ENCODE measurements at places on chromosomes 5 and 9.
A peak's percentile ranks its signal among the peaks of the same experiment; 100 is the strongest.

- no peak for DNase-seq
Observed at GRCh38 chr5:177487975-177488374, 9.4 kb downstream of the PDLIM7 start.

DNA sequence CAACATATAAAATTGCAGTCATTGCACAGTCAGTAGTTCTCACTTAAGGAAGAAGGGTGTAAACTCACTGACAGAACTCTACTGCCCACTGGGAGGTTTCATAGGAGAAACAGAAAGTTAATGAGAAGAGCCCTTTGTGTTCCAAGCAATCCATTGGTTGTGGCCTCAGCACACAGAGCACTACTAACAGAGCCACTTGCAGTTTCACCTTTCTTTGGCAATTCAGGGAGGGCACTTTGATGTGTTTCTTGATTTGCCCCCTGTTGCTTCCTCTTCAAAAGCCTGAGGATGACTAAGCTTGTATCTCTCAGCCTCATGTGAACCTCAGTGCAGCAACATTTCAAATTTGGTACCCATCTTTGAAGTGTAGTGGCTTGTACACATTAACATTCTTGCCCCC, 409.4 kb downstream of the DMRTA1 start:
- DNase-seq: no peak

DNA sequence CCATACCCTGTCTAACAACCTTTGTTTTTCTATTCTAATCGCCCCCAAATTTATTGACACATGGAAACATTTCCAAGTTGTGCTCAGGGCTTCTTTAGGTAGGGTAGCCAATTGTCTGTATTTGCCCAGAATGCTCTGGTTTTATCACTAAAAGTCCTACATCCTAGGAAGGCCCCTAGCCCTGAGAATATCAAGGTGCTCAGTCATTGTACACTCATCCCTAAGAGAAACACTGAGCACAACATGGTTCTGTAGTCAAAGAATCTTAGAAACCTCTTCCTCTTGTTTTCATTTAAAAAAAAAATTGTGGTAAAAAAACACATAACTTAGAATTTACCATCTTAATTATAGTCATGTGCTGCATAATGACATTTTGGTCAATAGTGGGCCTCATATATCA, 69.0 kb upstream of the BASP1 start:
- DNase-seq: no peak

- DNase-seq: no peak
Observed at GRCh38 chr9:4686112-4686511, 6.7 kb downstream of the CDC37L1 start.

DNA sequence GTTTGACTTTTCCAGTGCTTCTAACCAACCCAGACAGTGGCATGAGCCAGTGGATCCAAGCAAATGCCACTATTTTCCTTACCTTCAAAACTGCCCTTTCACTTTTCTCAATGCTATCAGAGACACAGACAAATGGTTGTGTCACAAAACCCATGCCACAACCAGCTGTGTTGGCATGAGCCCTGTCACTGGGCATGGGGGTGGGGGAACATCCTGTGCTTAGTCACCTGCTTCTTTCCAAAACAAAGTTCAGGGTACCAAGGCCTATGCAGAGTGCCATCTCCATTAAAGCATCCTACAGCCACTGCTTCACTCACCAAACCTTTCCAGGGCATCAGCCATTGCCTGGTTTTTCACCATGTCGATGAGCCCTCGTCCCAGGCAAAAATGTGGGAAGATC, 30.1 kb downstream of the NIPSNAP3B start:
- DNase-seq: peak; percentile 29

- no peak for DNase-seq
Observed at GRCh38 chr9:110303133-110303532, 34.5 kb downstream of the TXNDC8 start.

DNA sequence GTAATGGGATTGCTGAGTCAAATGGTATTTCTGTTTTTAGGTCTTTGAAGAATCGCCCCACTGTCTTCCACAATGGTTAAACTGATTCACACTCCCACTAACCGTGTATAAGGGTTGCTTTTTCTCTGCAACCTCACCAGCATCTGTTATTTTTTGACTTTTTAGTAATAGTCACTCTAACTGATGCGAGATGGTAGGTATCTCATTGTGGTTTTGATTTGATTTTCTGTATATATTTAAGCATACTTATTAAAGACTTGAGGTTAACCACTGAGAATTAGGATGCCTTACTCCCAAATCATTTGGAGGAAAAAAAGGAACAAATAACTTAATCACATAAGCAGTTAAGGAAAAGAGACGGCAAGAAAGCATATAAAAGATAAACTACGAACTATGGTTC, 181.6 kb upstream of the FST start:
- no peak for DNase-seq

- no peak for DNase-seq
Observed at GRCh38 chr5:127385936-127386335, 95.3 kb downstream of the MEGF10 start.

DNA sequence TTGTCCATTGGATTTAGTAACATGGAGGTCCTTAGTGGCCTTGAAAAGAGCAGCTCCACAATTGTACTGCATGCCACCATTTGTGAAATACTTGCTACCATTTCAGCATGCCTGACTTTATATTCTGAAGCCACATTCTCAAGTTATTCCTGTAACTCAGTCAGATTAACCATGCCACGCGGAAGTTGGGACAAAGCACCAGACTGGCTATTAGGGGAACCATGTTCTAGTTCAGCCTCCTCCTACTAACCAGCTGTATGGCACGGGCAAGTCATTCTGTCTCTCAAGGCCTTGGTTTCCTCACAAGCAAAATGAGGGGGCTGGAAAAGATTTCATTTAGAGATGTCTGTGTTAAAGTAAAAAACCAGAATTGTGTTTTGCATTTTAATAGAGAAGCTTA, 418.0 kb downstream of the PLK2 start:
- no peak for DNase-seq

DNA sequence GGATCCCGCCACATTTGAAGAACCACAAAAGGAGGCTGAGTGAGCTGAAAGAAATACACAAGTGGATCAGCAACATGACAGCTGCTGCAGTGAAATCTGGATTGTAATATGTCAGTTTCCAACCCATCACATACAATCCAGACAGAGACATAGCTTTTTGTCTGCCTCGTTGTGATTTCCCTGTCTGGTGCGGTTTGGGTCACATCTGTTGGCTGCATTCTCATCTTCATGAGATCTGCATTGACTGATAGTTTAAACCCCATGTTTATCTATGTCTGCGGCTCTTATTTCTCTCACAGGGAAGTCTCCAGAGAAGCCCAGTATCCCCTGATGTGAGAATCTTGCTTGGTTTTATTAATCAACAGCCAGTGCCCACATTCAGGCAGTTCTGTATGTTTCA, 403.1 kb upstream of the ZNF608 start:
- DNase-seq: no peak

GRCh38 chr9:4680173-4680525, 780 bp downstream of the CDC37L1 start:
- no peak for DNase-seq

DNA sequence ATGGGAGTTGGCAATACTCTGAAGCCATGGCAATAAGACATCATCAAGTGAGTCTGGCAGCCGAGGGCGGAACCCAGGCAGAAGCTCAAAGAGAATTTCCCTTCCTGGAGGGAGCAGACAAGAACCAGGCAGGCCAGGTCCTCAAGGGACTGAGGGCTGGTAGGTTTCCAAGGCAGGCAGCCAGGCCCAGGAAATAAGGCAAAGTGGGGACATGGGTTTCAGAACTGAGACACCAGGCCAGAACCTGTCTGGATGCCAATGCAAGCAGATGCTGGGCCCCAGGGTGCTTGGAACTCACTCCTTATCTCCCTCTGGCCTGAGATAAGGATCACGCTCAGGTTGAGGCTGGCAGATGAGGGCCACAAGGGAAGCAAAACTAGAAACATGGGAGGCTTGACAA, 8.9 kb downstream of the TSSK1B start:
- DNase-seq: no peak

DNA sequence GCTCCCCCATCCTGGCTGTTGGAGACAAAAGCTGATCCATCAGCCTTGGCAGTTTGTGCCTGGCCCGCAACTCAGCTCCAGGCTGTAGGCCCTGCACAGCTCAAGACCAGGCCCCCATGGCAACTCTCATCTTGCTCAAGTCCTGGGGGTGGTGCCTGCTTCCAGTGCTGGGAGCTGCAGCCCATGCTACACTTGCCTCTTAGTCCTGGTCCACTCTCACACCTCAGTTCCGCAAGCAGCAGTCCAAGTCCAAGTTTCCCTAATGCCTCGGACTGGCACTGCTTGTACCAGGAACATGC, 14.2 kb downstream of the AHRR start:
- no peak for DNase-seq

DNA sequence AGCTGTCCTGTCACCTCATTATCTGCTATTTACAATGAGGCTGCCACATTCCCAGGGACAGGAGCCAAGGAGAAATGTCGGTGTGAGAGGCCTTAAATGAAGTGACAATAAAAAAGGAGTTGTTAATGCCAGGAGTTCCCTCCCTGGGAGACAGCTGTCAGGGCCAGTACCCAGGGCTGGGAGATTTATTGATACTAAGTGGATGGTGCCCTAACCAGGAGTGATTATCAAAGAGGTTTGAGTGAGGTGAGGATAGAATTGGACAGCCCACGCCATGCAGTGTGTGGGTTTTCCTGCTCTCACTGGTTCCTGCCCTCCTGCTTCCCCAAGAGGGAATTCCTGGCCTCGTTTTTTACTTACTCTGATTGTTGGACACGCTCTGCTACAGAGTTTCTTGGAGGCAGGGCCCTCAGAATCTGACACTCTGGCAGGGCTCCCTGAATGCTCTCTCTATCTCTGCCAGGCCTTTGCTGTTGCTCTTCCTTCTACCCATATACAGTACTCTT, 150.8 kb downstream of the GRIA1 start:
- no peak for DNase-seq

DNA sequence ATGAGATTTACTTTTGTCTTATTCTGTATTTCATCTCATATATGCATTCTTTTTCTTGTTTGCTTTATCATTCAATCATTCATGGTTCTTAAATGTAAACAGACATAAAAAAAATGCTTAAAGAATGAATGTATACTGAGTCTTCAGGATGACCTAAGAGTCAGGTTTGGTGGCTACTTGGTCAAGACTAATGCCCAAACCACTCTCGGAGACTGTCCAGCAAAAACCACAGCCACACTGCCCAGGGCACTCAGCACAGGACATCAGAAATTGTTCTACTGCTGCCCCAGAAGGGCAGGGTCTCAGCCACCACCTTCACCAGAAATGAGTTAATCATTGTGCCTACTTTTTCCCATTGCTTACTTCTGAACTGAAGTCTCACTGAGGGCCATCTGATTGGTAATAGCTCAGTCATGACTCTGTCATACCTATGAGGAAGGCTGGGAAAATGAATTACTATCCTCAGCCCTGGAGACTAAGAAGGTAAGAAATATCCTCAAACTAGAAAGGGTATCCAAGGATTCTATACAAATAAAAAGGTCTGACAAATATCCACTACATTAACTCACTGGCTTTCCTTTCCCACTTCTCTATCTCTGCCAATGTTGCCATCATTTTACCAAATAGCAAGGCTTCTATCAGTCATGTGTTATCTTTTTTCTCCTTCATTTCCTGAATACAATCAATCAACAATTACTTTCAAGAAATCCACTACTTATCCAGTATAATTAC, 236.1 kb downstream of the CETN3 start:
- no peak for DNase-seq

GRCh38 chr5:153367466-153367865, 123.0 kb upstream of the GRIA1 start:
- DNase-seq: no peak

DNA sequence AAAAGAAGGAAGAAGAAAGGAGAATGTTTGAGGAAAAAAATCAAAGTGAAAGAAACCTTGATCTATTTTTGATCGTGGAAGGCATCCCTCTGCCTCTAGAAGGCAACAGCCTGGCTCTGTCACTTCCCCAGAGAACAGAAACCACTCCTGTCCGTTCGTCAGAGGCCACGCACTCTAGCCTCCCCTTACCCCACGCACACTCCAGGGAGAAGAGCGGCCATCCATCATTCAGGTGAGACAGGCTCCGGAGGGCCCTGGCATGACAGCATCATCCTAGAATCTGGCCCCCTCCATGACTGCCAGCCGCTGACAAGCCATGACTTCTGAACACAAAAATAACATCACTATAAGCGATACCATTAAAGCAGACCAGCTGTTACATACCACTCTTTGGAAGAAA, 135.8 kb downstream of the ROR2 start:
- no peak for DNase-seq

GRCh38 chr5:126208691-126209090, 214.5 kb upstream of the GRAMD2B start:
- no peak for DNase-seq

DNA sequence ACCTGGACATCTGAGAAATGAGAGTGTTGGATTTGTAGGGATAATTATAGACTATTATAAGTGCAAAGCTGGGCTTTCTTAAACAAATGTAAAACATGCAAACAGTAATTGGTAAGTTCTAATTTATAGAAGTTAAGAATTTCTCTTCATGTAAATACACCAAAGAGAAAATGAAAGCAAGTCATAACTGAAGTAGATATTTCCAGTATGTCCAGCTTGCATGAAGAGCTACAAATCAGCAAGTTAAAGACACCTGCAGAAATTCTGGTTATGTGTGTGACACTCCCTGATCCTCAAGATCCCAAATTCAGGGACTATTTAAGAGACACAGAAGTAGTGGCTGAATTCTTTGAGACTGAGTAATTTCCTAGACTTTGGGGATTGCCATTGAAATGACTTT, 308.9 kb downstream of the TLE4 start:
- DNase-seq: no peak

GRCh38 chr5:96243862-96244261, 189.2 kb downstream of the PCSK1 start:
- DNase-seq: no peak

GRCh38 chr5:40991168-40991980, 79.8 kb downstream of the MROH2B start:
- no peak for DNase-seq

- no peak for DNase-seq
Observed at GRCh38 chr9:124038239-124038638, 26.7 kb downstream of the LHX2 start.

- DNase-seq: no peak
Observed at GRCh38 chr9:68711281-68711680, 6.2 kb downstream of the PIP5K1B start.

DNA sequence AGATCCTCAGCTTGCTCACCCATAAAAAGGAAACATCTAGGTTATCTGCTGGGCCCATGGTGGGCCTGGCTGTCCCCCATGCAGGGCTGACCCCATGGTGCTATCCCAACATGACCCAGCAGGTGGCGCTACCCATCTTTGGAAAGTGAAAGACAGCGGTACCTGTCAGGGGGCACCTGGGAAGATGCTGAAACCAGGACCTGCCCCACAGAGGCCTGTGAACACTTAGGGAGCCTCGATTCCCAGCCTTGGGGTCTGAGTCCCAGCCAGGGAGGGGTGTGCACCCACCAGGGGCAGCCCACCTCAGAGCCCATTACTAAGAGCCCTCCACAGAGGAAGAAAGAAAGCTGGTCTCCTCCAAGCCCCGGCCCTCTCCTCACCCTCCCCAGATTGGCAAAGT, 46.6 kb upstream of the IPPK start:
- DNase-seq: peak; percentile 98

- no peak for DNase-seq
Observed at GRCh38 chr5:175629261-175629660, 28.6 kb upstream of the HRH2 start.

- DNase-seq: no peak
Observed at GRCh38 chr9:131114084-131114535, 11.3 kb upstream of the NUP214 start.
